ENCODE measurements at places on chromosomes 2 and 18.

GRCh38 chr2:158266111-158266510 is 164.4 kb downstream of the UPP2 start:
- DNase-seq: no peak

- no peak for DNase-seq
Measured at GRCh38 chr18:75227535-75228296, 17.1 kb downstream of the TSHZ1 start.

GRCh38 chr2:84619794-84620371 is 103.6 kb downstream of the DNAH6 start:
- DNase-seq: no peak

GRCh38 chr2:206149330-206149729 is 9.9 kb downstream of the NDUFS1 start:
- DNase-seq: no peak

DNA sequence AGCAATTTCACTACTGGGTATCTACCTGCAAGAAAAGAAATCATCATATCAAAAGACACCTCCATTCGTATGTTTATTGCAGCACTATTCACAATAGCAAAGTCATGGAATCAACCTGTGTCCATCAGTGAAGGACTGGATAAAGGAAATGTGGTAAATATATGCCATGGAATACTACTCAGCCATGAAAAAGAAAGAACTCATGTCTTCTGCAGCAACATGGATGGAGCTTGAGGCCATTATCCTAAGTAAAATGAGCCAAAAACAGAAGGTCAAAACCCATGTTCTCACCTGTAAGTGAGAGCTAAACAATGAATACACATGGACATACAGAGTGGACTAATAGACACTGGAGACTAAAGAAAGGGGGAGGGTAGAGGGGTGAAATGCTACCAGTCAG is 322.2 kb downstream of the ZNF521 start:
- no peak for DNase-seq

DNA sequence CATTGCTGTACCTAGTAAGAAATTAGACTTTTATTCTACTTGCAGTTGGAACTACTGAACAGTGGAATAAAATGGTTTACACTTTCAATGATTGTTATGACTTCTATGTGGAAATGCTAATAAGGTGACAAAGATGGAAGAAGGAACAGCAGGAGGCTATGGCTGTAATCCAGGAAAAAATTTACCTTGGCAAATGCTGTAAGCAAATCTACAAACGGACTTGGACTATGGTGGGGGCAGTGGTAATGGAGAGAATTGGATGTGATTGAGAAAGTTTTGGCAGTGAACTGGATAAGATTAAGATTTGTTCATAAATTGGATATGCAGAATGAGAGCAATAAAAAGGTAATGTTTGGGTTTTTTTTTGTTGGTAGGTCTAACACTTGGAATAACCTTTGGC is 111.0 kb upstream of the ERBB4 start:
- no peak for DNase-seq

DNA sequence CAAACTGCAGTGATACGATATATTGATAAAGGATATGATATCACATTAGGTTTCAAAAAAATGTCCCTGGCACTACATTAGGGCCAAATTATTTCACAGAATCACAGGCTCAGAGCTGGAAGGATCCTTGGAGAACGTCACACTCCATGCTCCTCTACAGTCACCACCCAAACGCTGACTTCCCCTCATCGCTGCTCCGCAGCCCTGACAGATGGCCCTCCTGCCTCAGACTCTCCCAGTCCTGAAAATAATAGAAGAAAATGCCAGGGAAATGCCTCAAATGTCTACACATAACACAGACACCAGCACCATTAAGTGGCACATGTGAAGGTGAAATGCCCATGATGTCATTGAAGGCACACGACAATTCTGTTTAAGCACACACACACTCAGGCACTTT is 72.0 kb downstream of the ZNF521 start:
- DNase-seq: no peak

DNA sequence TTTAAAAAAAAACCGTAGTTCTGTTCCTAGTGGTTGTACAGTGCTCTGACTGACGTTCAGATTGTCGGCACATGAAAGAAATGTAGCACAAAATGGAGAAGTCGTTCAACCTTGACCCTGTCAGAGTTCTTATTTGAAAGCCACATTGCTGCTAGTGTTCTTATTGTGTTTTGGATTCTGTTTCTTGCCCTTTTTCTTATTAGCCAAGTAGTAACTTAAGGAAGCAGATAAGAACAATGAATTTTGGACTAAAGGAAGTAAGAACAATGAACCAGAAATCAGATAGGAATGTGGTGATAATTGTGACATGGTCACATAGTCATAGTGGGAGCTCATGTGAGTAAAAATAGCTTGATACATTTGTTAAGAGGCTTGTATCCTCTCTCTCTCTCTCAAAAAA is 45.9 kb downstream of the RPIA start:
- no peak for DNase-seq

- no peak for DNase-seq
Measured at GRCh38 chr2:48852938-48853337, 97.4 kb upstream of the LHCGR start.

DNA sequence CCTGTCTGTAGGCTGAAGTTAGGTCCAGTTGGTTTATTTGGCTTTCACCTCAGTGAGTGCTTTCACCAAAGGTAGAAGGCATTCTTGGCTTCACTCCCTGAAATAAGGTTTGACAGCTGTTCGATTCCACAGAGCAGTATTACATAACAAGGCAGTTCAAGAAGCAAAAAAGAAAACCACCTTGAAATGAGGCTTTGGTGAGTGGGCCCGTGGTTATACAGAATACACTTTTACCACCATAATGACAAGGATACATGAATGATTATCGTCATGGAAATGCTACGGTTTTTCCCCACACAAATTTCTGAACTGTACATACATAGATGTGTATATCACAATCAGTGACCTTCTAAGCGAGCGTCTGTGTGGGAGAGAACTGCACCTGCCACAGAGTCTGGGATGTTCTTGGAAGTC is 80.0 kb upstream of the CHRNA1 start:
- no peak for DNase-seq

DNA sequence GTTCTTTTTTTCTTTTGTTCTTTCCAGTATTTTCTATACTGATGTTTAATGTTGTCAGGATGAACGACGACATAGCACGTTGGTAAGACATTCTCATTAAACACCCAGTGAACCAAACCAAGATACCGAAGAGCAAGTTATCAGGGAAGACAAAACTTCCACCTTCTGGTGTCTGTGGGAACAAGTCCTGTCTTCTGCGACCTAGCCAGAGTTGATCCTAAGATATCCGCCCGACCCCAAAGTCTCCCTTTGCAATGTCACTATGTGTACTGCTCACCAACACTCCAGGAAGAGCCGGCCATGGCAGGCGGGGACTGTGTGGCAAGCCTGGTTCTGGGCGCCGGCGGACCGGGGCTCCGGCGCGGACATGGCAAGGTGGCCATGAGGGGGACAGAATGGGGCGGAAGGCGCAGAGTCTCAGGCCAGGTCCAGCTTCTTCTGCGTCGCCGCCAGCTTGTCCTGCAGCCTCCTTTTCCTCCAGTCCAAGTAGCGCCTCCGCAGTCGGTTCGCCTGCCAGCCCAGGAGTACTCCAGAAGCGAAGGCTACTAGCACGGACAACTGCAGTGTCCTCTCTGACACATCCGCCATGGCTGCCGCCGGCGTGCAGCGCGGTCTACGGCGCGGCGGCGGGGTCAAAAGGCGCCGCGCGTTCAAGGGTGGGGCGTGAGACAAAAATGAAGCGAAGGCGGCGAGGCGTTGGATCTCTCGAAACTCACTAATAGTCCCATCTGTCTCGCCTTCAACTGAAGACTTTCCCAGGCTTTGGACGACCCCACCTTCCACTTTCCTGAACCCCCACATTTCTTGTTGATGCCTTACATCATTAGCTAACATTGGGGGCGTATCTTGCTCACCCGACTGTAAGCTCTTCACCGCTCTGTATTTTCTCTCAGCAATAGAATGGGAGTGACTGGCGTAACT is at the start of gene MTLN:
MTLN (minus strand) TSS at position 610 of the 921 bp plus-strand sequence; CDS start at position 588, 22 bp downstream.
- DNase-seq: peak; percentile 34
